GM23248 (cell line): ENCODE measurements at places on chromosomes 2 and 18. TPM values are rescaled to one million over a fixed set of nuclear protein-coding genes. Genes with fewer than 3 reads are reported as not detected.

SAG gene
- not detected in 2 replicates for polyA plus RNA-seq

GRCh38 chr2:171141320-171141719, 19.4 kb downstream of the TLK1 start:
- peak; percentile 31 for DNase-seq

GTF2A1L gene
- 0.13 and 0.27 TPM in 2 replicates for polyA plus RNA-seq

NTSR2 gene
- not detected in 2 replicates for polyA plus RNA-seq

- DNase-seq, result peak; percentile 71
Measured at GRCh38 chr18:45588376-45589355, 26.6 kb upstream of the SLC14A2 start.

DNA sequence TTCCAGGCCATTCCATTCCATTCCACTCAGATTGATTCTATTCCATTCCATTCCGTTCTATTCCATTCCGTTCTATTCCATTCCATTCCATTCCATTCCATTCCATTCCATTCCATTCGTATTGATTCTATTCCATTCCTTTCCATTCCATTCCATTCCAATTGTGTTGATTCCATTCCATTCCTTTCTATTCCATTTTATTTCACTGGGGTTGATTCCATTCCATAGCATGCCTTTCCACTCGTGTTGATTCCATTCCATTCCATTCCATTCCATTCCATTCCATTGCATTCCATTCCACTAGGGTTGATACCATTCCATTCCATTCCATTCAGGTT, 1142.3 kb downstream of the RPIA start:
- DNase-seq, result no peak

HOXD12 gene
- 0.14 and 0.19 TPM in 2 replicates for polyA plus RNA-seq
